T-helper 17 cell (primary cell): ENCODE measurements at places on chromosomes 7 and 10.

DNA sequence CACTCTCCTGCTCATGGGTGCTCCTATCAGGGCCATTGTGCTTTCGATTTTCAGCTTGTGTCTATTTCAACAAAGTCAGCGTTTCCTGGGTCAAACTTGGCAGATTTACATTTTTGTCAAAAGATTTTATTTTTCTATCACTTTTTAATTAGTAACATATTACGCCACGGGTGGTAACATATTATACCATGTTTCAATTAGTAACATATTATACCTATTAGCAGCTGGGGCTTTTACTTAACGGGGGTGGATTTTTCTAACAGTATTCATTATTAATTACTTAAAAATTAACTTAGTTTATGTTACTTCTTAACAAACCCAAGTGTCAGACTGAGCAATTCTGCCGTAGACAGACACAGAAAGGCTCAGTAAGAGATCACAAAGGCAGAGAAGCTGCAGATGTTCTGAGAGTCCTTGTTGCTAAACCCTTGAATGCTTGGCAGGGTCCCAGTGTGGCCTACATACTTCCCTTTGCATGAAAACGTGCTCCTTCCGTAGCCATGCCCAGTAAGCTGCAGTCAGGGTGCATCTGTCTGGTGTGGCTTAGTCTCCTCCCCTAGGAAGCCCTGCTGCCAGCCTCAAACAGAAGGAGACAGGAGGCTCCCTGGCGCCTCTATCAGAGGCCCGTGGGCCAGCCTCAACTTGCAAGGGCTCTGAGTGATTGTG is 263.1 kb upstream of the CXCL12 start:
- no peaks in the 10 kb centered on the region for H3K27me3 ChIP-seq
- no peak overlapping the region for H3K27ac ChIP-seq
- H3K4me3 ChIP-seq: no peak overlapping the region
- no peak for DNase-seq

DNA sequence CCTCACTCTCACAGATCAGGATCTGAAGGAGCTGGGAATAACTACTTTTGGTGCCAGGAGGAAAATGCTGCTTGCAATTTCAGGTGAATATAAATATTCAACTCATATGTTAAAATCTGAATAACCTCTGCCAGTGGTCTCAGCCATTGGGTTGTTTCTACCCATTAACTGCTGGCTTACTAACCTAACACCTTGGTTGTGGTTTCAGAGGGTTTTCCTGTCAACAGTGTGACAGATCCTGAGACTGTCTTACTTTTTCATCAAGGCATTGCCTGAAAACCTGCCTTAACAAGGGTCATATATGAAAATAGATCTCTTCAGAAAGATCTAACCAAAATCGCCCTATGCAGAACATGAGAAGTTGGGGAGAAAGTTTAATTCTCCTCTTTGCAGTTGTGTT is 307.7 kb downstream of the BICC1 start:
- H3K4me3 ChIP-seq: no peak overlapping the region
- H3K27me3 ChIP-seq: peaks cover 25% of the 10 kb centered on the region
- DNase-seq: no peak
- no peaks in the 10 kb centered on the region for H3K36me3 ChIP-seq

- no peak for DNase-seq
- no peak overlapping the region for H3K4me3 ChIP-seq
These were observed 279.8 kb downstream of the CAMK1D start for GRCh38 chr10:12628964-12629766.

DNA sequence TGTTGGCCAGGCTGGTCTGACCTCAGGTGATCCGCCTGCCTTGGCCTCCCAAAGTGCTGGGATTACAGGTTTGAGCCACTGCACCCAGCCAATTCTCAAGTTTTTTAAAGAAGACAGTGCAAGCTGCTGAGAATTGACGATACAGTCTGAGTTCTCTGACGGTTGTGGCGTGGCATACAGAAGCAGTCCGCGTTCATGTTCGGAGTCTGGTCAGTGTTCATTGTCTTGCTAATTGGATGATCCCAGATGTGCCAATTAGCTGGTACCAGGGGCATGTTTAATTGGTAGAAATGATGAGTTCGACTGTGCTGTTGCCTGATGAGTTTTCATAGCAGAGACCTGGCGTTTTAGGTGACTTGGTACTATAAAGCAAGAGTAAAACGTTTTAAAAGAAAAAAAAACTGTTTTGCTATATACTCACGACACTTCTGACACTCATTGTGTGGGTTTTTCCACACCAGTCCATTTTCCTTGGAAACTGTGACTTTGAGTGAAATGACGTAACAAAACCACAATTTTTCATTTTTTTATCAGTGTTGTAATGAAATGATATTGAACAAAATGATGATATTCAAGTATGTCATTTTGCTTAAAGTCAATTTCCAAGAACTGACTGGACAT is 32.3 kb downstream of the CAMK1D start:
- H3K27me3 ChIP-seq: no peaks in the 10 kb centered on the region
- H3K4me1 ChIP-seq: no peaks in the 10 kb centered on the region
- DNase-seq: no peak
- no peak overlapping the region for H3K27ac ChIP-seq
- no peak overlapping the region for H3K4me3 ChIP-seq

- DNase-seq: no peak
- no peak overlapping the region for H3K27ac ChIP-seq
- no peaks in the 10 kb centered on the region for H3K27me3 ChIP-seq
- no peak overlapping the region for H3K4me3 ChIP-seq
These were observed 36.7 kb upstream of the EFCAB10 start for GRCh38 chr7:105618016-105618296.

DNA sequence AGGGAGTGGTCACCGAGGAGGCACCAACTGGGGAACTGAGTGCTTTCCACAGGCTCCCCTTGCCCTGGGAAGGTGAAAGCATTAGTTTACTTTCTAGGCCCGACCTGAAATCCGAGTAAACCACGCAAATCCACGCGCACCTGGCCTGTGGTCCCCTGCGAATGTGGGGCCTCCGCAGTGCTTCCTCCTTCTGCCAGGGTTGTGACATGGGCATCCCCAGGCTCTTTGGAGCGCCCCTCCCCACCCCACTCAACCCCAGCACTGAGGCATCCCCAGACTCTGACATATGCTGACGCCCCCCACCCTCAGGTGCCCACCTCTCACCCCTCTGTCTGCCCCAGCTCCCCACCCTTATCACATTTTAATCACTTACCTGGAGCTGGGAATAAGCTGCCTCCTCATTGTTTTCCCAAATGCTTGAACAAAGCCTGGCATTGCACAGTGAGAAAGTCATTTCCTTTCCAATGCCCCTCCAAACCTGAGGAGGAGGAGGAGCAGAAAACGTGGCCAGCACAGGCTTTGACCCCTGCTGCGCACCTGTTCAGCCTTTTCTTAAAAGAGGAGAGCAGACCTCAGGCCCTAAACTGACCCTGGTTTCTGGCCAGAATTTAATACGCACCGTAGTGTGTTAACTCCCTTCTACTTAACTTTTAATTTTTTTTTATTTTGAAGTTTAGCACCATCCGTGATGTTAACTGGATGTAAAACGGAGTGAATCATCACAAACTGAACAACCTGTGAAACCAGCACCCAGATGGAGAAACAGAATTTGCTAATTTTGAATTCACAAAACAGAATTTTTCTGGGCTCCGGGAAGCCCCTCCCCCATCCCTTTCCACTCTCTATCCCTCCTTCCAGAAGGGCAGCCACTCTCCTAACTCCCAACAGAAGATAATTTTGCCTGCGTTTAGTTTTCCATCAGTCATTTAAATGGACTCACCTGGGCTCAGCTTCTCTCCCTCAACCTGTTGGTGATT is 129.4 kb downstream of the WDR11 start:
- no peak for DNase-seq
- H3K27me3 ChIP-seq: peaks cover 37% of the 10 kb centered on the region
- peaks cover 3% of the 10 kb centered on the region for H3K36me3 ChIP-seq
- no peak overlapping the region for H3K27ac ChIP-seq
